ENCODE measurements at places on chromosomes 6 and 20.

- no peak for DNase-seq
These were observed 170.7 kb upstream of the SLC24A3 start for GRCh38 chr20:19041787-19042186.

GRCh38 chr20:22584922-22585785 is 782 bp upstream of the FOXA2 start:
- no peak for DNase-seq

DNA sequence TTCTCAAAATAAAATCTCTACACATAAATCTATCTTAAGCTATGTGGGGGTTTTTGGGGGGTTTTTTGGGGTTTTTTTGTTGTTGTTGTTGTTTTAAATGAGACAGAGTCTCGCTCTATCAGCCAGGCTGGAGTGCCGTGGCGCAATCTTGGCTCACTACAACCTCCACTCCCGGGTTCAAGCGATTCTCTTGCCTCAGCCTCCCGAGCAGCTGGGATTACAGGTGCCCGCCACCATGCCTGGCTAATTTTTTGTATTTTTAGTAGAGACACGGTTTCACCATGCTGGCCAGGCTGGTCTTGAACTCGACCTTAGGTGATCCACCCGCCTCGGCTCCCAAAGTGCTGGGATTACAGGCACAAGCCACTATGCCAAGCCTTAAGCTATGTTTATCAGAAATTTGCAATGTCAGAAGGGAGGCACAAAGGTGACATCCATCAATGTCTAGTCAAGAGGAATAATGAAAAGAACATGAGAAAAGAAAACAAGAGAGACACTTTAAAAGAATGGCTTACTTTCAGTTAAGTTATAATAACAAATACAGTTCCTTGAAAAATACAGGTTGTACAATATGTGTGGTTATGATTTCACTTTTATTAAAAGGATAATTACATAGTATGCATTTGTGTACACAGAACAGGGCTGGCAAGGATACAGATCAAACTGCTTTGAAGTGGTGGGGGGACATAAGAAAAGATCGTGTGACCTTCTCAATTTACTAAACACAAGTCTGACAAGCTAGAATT is 28.6 kb downstream of the SLC23A2 start:
- DNase-seq = no peak

- DNase-seq = no peak
These were observed 980.0 kb downstream of the EYS start for GRCh38 chr6:64727075-64727474.
